ENCODE measurements at places on chromosomes 1 and 21.

GRCh38 chr1:181783208-181783607, 278.3 kb downstream of the ZNF648 start:
- no peak for DNase-seq

DNA sequence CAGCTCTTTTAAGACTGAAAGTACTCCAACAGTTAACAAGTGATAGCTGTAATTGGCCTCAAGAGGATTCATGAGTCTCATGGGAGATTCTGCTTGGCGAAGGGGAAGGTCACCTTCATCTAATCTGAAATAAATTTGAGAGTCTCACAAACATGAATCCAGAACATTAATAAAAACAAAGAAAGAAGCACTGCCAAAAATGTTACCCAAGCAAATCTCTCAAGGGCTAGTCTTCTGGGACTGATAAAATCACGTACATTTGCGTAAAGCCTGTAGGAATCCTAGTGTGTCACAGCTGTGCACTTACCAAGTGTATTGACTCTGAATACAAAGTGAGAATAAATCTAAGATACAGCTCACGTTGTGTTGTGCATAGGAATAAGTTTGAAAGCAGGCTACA, 21.2 kb upstream of the NUF2 start:
- DNase-seq: no peak

GRCh38 chr1:247551721-247552120, 2.8 kb downstream of the GCSAML start:
- DNase-seq: no peak

GRCh38 chr1:215529111-215529510, 38.0 kb upstream of the KCTD3 start:
- no peak for DNase-seq
